ENCODE measurements at places on chromosomes 1 and 21.

DNA sequence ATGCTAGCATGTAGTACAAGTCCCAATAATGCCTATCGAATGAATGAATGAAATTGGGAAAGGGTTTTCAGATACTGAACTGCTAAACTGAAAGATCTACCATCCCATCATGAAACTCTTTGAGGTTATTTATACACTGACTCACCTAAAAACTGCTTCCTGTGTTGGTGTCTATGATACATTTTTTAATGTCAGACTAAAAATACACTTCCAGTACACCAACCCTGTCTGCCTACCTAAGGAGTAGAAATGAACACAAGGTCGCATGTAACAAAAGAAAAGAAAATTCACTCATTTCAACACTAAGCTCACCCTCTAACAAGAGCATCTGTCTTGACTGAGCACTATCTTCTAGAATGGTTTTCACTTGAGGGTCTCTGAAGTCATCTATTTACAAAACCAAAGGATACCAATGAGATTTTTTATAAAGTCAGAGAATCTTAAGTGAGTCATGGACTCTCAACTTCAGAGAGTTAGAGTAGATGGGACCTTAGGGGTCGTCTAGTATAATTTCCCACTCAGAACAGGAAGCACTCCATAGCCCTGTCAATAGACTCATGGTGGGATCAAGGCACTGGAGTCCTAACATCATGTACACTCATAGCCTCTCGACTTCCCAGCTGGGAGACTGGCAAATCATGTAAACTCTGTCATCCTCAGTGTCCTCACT, 53.4 kb downstream of the WLS start:
- DNase-seq, result no peak

GRCh38 chr1:88466899-88467580, 217.0 kb upstream of the PKN2 start:
- DNase-seq, result no peak

DNA sequence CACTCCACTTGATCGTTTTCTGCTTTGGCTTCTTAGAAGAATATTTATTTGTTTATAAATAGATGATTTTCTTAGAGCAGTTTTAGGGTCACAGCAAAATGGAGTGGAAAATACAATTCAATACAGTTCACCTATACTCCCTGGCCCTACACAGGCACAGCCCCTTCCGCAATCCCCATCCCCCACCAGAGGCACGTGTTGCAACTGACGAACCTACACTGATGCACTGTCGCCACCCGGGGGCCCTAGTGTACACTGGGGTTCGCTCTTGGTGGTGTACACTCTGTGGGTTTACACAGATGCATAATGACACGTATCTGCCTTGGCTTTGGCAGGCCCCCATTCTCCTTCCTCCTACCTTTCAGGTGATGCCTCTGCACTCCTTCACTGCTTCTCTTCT, 8.0 kb downstream of the ECHDC2 start:
- DNase-seq, result no peak

DNA sequence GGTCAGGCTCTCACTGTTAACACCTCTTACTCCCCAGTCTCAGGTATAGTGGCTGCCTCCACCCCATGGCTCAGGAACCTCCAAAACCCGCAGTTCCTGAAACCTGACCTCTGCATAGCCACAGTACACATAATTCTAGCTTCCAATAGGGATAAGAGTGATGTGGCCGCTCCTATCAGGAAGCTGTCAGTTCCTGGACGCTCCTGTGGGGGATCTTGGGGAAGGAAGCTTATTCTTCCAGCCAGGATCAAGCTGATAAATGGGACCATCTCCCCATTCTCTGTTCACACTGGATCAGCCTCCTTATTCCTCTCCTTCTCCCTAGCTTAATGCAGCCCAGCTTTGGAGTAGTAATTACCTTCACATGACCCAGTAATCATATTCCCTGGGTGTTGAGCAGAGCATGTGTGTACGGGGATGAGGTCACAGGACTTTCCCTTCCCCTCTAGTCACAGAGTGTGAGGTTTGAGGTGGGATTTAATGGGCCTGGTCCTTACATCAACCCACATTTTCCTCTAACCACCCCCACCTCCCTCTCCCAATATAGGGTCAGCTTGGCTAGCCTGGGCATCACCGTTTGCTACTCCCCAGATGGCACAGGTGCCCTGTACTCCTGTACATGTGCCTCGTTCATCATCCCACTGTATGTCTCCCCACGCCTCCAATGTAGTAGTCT, 7.0 kb upstream of the POU3F1 start:
- DNase-seq, result no peak

DNA sequence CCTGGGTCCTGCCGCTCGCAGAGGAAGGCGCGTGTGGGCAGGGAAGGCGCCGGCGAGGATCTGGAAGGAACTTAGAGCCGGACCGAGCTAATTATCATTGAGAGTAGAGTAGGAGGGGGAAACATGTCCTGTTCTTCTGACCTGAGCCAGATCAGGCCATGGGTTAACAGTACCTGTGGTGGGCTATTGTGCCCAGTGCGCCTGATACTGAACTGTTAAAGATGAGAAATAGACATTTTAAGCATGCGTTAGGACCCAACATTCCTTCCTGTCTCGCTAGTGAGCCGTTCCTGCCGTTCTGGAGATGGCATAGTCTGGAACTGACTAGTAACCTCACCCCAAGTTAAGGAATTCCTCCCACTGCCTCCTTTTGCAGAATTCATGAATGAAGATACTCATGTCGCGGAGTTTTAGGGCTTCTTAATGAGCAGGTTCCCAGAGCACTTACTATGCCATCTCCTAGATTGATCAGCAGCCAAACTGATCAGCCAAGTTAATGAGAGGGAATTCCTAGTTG, 870 bp downstream of the STRIP1 start:
- no peak for DNase-seq

DNA sequence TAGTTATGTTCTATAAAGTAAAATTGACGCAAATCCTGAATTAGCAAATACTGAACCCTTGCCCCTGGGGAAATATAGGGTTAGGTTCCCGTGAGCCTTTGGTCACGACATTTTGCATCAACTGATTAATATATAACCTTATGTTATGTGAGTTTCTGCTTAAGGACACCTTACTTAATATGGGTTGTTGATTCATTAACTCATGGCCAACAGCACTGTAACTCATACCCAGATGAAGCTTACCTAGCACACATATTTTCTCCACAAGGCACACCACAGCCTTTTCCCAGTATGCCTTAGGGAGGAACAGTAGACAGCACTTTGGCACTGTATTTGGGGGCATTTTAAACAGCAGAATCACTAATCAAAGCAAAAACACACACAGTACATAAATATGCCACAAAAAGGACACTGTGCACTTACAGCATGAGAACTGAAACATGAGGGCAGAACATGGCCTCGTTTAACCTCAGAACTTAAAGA, 15.1 kb downstream of the INAVA start:
- DNase-seq, result no peak

DNA sequence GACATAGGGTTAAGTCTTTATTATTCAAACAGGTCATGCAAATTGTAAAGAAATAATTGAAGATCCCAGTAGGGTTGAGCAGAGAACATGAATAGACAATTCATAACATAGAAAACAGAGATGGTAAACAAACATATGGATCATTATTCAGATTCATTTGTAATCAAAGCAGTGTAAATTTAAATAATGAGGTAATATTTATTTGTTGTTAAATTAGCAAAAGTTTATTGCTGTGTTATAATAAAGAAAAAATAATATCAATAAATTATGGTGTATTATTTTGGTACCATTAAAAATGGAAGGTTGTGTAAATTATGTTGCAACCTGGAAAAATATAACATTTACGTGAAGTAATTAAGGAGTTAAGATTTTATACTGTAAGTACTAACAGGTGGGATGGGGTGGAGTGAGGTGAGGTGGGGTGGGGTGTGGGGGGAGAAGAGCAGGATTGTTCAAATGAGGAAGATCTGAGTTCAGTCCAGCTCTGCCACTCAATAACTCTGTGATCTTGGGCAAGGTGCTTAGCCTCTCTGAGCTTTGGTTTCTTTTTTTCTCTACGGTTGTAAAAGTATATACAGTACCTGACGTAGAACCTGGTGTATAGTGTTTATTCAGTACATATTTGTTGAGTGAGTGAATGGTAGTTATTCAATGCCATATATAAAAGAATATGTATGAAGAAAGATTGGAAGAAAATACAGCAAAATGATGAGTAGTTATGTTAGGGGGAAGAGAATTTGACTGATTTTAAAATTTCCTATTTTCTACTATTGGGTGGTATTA, 140.3 kb upstream of the KIF26B start:
- DNase-seq, result no peak

DNA sequence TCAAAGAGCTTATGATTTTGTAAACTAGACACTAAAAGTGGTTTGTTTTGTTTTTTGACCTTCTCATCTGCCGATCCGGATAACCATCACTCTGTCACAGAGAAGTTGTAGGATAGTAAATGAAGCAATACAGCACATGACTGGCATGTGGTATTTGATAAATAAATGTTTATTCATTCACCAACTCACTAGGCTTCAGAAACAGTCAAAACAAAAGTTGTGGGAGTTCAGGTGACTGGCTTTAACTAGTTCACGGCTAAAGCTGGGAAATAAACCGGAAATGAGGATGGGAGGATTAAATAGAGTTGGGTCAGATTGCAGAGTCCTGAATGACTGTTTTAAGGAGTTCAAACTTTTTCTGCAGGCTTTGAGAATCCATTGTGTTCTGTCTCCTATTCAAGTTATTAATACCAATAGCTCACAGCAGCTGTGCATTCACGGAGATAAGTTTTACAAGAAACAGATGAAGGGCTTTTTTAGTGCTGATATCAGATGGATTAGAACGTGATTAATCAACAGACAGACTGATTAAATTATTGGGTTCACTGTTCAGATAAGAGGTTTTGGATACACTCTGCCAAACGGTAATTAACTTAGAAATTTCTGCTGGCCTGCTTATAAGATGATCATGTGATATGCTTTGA, 463.3 kb downstream of the DPYD start:
- DNase-seq, result no peak

GRCh38 chr1:236426215-236426614, 32.1 kb downstream of the EDARADD start:
- DNase-seq, result no peak

DNA sequence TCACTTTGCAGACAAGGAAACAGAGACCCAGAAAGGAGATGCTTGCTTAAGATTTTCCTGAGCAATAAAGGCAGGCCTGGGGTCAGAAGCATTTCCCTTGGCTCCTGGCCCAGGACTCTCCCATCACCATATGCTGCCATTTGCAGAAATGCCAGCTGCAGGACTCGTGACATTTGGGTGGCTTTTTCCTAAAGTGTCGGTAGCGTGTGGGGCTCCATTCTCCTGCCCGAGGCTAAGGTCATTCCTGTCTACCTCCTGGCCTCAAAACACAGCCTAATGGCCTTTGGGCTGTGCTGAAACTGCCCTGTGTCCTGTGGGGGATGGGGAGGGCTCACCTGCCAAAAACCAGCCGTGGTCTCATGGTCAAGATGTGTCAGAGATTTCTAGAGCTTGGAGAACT, 216.1 kb upstream of the EDN2 start:
- no peak for DNase-seq

DNA sequence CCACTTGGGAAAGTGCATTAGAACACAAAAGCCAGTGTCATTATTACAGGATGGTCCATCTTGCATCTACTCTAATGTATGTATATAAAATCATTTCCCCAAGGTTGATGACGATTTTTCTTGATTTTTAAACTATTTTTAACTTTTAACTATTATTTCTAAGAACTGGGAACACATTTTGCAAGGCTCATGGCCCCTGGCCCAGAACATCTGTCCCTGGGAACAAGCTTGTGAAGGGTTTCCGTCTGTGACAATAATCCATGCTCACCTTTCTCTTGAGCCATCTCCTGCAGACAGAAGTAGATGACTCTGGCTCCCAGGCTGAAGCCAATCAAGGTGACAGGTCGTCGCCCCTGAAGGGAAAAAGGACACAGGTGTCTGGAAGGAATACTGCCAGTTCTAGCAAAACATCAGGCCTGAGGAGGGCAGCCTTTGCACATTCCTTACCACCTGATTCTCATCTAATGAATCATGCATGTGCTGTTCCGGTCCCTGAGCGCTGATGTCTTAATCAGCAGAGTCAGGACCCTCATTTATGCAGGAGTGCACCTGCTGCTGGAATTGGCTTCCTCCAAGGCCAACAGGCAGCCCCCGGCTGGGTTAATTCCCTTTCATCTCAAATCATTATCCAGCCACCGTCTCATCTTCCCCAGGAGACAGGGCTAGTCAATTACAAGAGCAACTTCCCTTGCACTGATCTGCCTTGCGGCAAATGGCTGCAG, 62.5 kb downstream of the TMCO4 start:
- DNase-seq, result no peak

- DNase-seq, result no peak
Measured at GRCh38 chr1:232046451-232047306, 420.1 kb downstream of the DISC1 start.

DNA sequence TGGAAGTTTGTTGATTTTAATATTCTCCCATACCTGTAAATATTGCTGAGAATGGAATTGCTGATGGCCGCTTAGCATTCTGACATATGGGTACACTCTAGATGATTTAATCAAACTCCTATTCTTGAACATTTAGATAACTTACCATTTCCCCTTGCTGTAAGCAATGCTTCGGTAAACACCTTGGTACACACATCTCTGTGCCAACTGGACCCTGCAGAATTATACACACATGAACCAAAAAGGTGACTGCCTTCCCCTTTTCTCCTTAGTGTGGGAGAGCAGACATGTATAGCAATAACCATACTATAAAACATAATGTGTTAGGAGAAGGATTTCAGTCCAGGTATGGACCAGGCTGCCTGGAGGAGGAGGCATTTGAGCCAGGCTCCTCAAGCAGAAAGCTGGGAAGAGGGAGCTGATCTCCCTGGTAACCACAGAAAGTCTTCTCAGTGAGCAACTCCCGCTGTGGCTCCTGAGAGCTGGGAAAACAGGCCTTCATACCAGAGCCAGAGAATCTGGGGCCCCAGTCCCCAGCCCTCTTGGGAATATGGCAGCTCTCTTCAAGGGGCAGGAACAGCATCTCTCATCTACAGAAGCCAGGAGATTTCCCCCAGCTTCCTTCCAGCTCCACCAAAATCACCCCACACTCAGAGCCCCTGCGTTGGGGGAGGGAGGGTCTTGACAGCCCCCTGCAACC, 33.9 kb upstream of the CSF1 start:
- DNase-seq, result no peak
